Stimulated activated CD4-positive, alpha-beta T cell treated with anti-CD3 and anti-CD28 coated beads, Interleukin-4, amount 100 ng/mL, for 24 hours (primary cell): ENCODE measurements at places on chromosomes 12 and 14.

DNA sequence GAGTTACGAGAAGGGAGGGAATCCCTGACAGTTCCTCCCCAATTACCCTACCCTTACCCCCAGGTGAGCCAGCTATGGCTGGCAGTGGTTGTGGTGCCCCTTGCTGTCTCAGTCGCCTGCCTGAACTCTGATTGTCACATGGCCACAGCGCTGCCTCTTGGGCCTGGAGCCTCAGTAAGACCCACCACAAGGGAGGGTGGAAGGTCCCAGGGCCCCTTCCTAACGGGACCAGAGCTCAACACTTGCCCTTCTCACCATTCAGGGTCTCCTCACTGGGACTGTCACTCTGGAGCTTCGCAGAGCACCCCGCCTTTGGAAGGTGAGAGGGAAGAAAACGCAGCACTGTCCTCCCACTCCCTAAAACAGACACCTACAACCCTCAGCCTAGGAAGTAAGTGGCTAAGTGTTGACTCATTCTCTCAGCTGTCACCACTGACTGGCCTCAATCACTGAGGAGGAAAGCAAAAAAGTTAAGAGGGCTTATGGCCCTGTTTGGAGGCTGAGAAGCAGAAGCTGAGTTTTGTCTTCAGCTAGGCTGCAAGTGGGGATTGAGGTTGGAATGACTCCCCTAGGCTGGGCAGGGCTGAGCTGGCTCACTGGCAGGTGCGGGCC is 1.0 kb downstream of the TMEM253 start:
- no peak for DNase-seq

DNA sequence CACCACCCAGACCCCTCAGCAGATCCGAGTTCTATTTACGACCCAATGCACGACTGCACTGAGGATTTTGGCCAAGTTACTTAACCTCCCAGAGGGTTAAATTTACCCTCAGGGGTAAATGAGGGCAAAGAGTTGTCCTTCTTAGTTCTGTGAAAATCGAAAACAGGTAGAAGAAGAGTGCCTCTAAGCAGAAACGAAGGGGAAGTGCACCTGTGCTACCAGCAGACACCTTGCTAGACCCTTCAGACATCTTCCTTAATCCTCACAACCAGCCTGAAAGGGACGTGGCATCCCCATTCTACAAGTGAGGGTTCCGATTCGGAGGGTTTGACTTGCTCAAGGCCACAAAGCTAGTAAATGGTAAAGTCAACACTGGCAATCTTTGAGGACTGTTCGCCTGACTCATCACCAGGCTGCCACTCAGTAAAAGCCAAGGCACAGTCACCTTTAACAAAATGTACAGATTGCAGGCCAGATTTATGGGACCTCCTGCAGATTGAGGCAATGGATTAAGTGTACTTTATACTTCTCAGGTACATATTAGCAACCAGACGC is 1.6 kb downstream of the GSG1 start:
- peak; percentile 25 for DNase-seq

DNA sequence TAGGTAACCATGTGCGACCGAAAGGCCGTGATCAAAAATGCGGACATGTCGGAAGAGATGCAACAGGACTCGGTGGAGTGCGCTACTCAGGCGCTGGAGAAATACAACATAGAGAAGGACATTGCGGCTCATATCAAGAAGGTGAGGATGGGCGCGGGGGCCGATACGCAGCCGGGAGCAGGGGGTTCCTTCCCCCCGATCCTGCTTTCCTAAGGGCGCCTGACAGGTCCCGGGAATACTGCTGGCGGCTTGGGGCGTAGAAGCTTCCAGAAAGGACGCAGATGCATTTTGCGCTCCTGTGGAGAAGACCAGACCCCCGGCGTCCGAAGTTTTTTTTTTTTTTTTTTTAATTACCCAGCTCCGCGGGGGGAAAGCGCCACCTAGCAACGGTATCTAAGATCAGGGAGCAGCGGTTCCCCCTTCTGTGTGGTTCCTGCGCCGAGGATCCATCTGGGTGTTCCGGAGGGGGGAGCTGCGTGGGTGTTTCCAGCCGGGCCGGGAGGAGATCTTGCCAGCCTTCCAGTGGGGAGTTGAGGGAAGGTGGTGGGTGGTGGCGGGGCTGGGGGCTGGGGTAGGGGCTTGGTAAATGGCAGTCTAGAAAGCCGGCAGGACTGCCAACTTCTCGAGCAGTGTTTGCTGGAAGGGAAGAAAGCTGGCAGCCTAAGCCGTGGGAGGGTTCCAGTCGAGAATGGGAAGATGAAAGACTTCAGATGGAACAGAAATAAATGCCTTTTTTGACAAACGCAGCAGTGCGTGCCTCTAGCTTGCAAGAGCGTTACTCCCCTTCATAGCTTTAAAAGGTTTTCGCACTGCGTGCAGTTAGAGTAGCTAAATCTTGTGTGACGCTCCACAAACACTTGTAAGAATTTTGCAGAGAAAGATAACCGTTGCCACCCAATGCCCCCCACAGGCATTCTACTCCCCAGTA is 764 bp downstream of the DYNLL1 start:
- peak; percentile 56 for DNase-seq

DNA sequence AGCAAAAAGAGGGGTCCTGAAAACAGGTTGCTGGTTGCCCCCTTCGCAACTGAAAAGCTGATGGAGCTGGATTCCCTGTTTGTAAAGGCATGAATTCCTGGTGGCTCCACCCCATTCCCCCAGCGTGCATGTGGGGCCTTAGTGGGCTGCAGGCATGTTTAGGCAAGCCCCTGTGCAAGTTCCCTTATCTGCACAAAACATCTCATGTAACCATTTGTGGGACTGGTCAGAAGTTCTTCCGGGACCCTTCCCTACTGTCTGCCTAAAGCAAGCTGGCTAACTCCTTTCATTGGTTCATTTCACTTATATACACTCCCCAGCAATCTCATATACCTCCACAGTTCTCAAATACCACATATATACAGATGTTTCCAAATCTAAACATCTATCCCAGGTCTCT is 24.0 kb upstream of the HIGD1C start:
- no peak for DNase-seq

- DNase-seq, result no peak
Observed at GRCh38 chr12:124721501-124722162, 142.0 kb downstream of the SCARB1 start.

- DNase-seq, result no peak
Observed at GRCh38 chr14:55353686-55354467, 57.8 kb downstream of the ATG14 start.

DNA sequence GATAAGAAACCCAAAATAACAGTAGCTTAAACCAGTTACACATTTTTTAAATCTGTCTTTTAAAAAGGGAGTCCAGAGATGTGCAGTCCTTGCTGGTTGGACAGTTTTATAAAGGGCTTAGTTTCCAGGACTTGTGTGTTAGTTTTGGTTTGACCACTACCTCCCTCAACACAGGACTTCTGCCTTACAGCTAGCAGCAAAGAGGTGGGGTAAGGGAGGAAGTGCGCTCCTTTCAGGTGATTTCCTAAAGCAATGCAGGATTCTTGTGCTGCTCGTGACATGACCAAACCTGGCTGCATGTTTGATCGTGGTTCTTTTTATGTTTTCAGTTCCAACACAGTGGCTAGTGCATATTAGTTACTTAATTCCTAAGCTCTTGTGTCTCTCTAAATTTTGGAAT is 266.2 kb downstream of the TMTC2 start:
- no peak for DNase-seq

DNA sequence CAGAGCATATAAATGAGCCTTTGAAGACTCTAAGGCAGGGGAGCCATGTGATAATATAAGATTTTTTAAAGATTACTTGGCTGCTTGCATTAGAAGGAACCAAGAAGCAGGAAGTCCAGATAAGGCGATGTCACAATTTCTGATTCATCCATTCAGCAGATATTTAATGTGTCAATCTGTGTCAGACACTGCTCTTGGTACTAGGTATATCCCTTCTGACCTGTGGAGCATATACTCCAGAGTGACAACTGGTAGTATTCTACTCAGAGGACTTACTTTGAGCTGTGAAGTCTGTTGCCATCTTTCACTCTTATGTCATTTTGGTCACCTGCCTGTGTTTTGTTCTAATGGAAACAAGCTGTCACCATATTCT is 10.7 kb downstream of the EID3 start:
- DNase-seq, result no peak

GRCh38 chr14:91956616-91957015 is 9.1 kb upstream of the FBLN5 start:
- no peak for DNase-seq

DNA sequence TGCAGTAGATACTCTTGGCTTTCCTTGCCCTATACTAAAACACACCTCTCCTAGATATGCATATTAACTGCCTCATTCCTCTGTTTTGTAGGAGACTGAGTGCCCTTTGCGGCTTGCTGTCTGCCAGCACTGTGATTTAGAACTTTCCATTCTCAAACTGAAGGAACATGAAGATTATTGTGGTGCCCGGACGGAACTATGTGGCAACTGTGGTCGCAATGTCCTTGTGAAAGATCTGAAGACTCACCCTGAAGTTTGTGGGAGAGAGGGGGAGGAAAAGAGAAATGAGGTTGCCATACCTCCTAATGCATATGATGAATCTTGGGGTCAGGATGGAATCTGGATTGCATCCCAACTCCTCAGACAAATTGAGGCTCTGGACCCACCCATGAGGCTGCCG is 15.4 kb downstream of the TRAFD1 start:
- DNase-seq, result no peak

- no peak for DNase-seq
Observed at GRCh38 chr12:103783744-103784664, 57.0 kb downstream of the NT5DC3 start.

DNA sequence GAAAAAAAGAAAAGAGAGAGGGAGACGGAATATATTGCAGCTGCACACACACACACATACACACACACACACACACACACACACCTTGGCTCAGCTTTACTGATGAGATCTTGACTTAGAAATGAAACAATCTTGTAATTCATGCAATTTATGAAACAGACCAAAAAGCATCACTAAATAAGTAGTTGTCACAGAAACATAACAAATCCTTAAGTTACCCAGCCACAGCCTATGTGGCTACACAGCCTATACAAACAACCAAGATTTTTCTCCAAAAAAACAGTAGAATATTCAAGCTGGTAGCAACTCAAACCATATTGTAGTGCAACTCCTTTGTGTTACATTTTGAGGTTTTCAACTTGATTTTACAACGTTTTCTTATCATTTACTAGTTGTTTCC is 37.9 kb upstream of the GNG2 start:
- no peak for DNase-seq

- DNase-seq, result no peak
Observed at GRCh38 chr14:50688875-50689274, 20.8 kb upstream of the SAV1 start.
